ENCODE measurements at places on chromosomes 5 and 9. TPM values are rescaled to one million over a fixed set of nuclear protein-coding genes. Genes with fewer than 3 reads are reported as not detected.

GRCh38 chr5:78550891-78551290 lies 97.7 kb downstream of the LHFPL2 start:
- H3K36me3 ChIP-seq, result no peaks in the 10 kb centered on the region
- no peak overlapping the region for H3K4me3 ChIP-seq
- no peaks in the 10 kb centered on the region for H3K27me3 ChIP-seq
- H3K27ac ChIP-seq, result no peak overlapping the region
- no peak for DNase-seq

DNA sequence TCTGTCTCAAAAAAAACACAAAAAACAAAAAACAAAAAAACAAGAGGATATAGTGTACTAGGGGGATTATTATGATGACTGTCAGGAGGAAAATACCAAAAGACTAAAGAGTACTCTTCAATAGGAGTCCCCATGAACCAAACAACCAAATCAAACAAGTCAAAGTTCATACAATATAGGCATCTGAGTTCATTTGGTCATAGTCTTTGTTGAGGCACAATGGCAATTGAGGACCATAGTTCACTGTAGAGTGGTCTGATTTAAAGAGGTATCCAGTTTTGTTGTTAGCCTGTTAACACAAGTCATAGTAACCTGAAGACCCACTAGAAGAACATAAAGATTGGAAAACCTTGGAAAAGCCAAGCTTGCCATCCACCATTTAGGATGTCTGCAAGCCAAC lies 11.3 kb upstream of the UBTD2 start:
- peaks cover 4% of the 10 kb centered on the region for H3K4me1 ChIP-seq
- DNase-seq, result no peak
- no peaks in the 10 kb centered on the region for H3K27me3 ChIP-seq
- no peak overlapping the region for H3K4me3 ChIP-seq
- no peaks in the 10 kb centered on the region for H3K36me3 ChIP-seq
- H3K27ac ChIP-seq, result no peak overlapping the region

DNA sequence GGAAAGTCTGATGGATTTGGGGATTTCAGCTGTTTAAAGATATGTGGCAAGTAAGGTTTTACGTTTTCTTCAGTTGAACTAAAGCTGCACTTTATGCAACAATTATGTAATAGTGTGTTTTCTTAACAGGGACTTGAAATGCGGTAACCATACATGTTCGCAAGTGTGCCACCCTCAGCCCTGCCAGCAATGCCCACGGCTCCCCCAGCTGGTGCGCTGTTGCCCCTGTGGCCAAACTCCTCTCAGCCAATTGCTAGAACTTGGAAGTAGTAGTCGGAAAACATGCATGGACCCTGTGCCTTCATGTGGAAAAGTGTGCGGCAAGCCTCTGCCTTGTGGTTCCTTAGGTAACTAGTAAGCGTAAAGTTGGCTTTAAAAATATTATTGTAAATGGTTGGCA lies 28.5 kb downstream of the NFX1 start:
- no peak overlapping the region for H3K4me3 ChIP-seq
- peaks cover 48% of the 10 kb centered on the region for H3K36me3 ChIP-seq
- H3K27me3 ChIP-seq, result no peaks in the 10 kb centered on the region
- DNase-seq, result no peak
- no peak overlapping the region for H3K27ac ChIP-seq
- H3K4me1 ChIP-seq, result peaks cover 6% of the 10 kb centered on the region

- H3K27ac ChIP-seq, result no peak overlapping the region
- H3K27me3 ChIP-seq, result no peaks in the 10 kb centered on the region
- H3K36me3 ChIP-seq, result no peaks in the 10 kb centered on the region
- no peak overlapping the region for H3K4me3 ChIP-seq
These were observed 28.7 kb downstream of the ANKRD33B start for GRCh38 chr5:10592601-10593000.

DNA sequence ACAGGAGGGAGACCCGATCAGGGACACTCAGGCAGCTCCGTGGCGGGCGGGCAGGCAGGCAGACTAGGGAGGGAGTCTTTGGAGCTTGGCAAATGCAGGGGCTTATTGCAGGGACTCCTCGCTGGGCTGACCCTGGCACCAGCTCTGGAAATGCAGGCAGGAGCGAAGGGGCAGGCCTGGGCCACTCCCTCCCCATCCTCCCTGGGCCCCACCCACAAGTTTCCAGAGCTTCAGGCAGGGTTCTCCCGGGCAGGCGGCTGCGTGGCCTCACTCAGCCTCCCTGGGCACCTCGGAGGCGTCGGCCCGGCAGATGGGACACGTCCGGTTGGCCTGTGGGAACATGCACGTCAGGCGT lies 8.5 kb downstream of the RNF44 start:
- no peak for DNase-seq
- H3K4me3 ChIP-seq, result no peak overlapping the region
- peaks cover 46% of the 10 kb centered on the region for H3K36me3 ChIP-seq
- no peak overlapping the region for H3K27ac ChIP-seq
- H3K4me1 ChIP-seq, result peaks cover 36% of the 10 kb centered on the region

PPP2R2B gene
- total RNA-seq, result 0.70 TPM

All from esophagus squamous epithelium (tissue), 5 donors.